SHP77 (cell line): ENCODE measurements at places on chromosomes 12 and 14.

- no peak for DNase-seq
Observed at GRCh38 chr12:42910656-42911055, 321.1 kb upstream of the PRICKLE1 start.

- DNase-seq, result no peak
Observed at GRCh38 chr14:88553886-88554456, 836 bp downstream of the PTPN21 start.

- no peak for DNase-seq
Observed at GRCh38 chr12:110269622-110270124, 11.4 kb upstream of the ATP2A2 start.

DNA sequence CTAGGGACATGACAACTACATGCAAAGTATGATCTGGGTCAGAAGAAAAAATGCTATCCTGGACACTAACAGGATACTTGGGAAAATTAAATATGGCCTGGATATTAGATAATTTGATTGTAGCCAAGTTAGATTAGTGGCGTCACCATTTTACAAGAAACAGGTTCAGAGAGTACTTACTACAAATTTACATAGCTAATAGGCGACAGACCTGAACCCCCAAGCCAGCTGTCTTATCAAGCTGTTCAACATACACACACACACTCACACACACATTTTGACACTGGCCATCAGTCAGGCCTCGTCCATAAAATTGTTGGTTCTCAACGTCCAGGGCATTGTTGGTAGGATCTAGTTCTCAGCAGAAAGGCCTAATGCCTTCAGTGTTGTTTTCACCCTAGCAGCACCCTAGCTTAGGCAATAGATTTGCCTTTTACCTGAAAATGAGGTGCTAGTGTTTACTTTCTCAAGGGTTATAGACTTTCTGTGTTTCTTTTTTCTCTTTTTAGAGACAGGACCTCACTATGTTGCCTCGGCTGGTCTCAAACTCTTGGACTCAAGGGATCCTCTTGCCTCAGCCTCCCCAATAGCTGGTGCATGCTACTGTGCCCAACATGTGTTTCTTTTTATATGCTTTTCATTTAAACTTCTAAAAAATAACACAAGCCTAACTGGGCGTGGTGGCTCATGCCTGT lies 3.3 kb upstream of the C14orf93 start:
- DNase-seq, result no peak

DNA sequence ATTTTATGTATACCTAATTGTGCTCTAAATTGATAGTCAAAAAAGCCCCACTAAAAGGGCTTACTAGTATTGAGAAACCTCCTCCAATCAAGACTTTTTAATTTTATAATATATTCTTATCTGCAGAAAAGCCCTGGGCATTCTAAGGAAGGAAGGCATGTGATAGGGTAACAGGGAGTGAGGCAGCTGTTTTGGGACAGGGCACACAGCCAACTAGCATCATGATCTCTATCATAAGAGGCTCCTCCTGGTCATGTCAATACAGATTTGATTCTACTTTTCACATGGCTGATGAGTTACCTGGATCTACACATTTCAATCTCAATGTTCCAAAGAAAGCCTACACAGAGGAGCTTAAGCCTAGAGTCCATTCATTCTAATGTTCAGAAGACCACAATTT lies 9.1 kb downstream of the ADAM20 start:
- DNase-seq, result peak; percentile 2

DNA sequence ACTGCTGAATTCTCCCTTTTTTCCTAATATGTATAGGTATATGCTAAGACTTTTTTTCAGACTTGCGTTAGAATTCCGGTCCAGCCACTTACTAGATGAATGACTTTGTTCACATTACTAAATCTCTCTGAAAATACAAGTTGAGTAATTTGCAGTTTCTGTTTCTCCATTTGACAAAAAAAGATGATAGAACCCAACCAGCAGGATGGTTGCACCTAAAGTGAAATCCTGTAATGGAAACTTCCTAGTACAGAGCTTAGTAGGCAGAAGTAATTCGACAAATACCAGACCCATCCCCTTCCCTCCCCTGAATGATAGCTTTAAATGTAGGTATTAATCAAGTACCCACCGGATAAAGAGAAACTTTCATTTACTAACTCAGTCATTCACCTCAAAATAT lies 113.6 kb upstream of the RAP1B start:
- DNase-seq, result no peak

GRCh38 chr12:107284692-107285091 lies 191.3 kb upstream of the CRY1 start:
- DNase-seq, result no peak

DNA sequence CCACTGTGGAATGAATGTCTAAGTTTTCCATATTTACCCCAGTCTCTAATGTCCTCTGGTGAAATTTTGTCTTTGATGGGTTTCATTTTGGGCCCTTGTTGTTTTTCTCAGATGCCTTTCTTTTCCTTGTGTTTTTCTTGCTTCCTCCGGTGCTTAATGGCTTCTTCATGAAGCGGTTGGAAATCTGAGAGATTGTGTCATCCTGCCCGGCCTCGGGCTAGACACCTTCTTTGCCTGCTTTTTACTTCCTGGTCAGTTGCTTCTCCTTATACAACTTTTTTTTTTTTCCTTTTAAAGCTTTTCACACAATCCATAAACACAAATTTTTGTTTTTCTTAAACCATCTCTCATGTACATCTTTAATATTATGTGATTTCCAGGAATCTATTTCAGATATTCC lies 7.1 kb downstream of the ETV6 start:
- DNase-seq, result no peak

DNA sequence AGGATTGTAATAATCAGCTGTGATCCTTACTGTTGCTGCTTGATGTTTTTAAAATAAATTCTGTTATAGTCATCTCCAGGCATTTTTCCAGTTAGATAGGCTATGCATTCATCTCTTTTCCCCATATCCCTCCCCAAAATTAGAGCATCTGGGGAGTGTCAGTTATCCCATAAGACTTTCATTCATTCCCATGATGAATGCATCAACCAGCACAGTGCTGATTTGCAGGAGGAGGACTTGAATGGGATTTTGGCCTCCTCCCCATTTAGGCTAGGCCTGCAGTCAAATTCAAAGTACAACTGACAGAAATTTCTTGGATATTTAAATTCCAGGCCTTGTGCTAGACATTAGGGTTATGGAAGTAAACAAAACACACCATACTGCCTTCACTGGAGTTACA lies 99.8 kb downstream of the AEBP2 start:
- no peak for DNase-seq

GRCh38 chr12:100646896-100647295 lies 73.4 kb downstream of the GAS2L3 start:
- DNase-seq, result no peak

GRCh38 chr14:99515301-99516155 lies 34.3 kb downstream of the CCNK start:
- DNase-seq, result no peak

GRCh38 chr12:131093971-131094830 lies 140.5 kb downstream of the ADGRD1 start:
- DNase-seq, result no peak

- no peak for DNase-seq
Observed at GRCh38 chr12:42571327-42572009, 18.1 kb downstream of the PRICKLE1 start.

- no peak for DNase-seq
Observed at GRCh38 chr14:104352493-104353220, 214.3 kb downstream of the KIF26A start.

GRCh38 chr12:3684449-3685051 lies 68.4 kb downstream of the CRACR2A start:
- no peak for DNase-seq

DNA sequence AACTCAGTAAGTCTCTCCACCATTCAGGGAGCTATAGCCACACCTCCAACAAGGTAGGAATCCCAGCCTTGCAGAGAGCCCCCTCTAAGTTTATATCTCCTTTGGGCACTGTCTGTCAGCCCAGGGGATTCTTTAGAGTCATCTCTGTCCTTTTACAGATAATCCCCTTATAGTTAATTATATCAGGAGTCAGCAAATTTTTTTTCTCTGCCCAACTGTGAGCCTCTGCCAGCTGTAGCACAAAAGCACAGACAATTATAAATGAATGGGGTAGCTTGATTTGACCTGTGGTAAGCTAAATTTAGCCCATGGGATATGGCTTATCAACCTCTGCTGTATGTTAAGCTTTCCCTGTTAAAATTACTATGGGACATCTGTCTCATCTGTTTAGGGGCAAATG lies 8.3 kb downstream of the CEP128 start:
- DNase-seq, result no peak

DNA sequence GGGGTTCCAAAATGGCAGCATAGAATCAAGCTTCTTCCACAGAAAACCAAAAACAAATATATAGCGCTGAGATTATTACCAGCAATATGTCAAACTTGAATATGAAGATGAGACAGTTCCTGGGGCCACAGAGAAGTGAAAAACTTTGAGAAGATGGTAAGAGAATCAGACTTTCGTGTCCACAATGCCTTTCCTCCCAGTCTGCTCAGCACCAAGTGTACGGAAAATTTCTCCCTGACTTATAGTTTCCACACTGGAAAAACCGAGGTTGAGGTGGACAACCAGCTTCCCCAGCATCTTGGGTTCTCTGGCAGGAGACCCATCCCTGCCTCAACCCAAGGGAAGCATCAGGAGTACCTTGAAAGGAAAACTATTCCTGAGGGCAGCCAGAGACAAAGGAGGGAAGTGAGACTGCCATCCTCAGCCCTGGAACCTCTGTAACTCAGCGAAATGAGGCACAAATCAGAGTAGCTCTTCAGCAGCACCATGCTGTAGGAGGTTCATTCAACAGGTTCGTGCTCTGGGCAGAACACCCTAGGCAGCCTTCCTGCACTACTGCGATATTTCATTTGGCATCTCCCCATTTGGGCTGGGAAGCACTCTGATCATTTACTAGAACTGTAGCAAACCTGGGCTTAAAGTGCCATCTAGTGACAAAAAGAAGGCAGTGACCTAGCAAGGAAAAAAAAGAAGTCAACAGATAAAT lies 52.4 kb upstream of the CAPRIN2 start:
- DNase-seq, result peak; percentile 88

DNA sequence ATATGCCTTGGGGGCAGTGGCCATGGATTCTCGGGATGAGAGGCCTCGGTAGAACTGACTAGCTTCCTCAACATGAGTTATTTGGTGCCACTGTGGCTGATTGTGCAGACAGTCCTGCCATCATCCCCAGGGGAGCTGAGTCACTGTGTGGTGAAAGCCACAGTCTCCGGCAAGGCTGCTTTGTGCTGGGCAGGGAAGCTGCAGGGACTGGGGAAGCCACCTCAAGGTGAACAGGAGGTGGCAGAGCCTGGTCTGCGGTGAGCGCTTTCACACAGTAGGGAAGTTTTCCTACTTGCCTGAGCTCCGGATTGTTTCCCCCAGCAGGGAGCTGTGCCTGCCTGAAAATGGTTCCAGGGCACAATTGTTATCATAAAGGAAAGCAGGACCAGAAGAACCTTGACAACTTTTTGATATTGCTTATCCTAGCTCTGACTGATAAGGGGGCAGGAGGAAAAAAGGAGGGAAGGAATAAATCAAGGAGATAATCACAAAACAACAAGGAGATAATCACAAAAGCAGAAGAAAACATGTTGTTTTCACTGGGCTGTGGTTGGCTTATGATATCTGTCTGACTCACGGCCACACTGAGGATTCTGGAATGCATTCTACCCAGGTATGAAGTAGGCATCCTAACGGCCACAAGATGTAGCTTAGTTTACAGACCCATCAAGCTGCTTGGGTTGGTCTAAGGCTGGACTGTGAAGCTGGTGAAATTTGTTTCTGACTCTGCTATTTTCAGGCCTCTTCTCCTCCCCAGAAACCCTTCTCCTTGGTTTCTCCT lies 32.2 kb upstream of the GNG2 start:
- DNase-seq, result no peak

DNA sequence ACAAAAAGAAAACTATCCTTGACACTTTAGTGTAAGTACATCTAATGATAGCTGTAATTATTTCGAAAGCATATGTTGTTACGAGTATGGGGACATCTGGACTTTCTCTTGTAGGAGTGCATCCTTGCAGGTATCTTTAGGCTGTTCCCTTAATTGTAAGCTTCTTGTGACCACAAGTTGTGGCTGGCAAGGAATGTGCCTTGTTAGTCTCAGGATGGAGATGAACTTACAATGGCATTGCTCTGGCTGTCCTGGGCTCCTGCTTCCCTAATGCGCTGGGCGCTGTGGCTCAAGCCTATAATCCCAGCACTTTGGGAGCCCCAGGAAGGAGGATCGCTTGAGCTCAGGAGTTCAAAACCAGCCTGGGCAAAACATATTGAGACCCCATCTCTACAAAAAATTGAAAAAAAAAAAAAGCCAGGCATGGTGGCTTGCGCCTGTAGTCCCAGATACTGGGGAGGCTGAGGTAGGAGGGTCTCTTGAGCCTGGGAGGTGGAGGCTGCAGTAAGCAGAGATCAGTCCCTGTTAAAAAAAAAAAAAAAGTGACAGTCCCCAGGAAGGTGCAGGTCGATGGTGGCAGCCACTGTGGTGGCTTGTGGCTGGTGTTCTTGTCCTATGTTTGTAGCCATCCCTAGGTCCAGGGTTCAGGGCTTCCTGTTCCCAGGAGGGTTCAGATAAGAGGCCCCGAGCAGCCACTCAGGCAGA lies 23.7 kb upstream of the PPP1R13B start:
- no peak for DNase-seq

- DNase-seq, result no peak
Observed at GRCh38 chr14:98952593-98953350, 319.2 kb downstream of the BCL11B start.

DNA sequence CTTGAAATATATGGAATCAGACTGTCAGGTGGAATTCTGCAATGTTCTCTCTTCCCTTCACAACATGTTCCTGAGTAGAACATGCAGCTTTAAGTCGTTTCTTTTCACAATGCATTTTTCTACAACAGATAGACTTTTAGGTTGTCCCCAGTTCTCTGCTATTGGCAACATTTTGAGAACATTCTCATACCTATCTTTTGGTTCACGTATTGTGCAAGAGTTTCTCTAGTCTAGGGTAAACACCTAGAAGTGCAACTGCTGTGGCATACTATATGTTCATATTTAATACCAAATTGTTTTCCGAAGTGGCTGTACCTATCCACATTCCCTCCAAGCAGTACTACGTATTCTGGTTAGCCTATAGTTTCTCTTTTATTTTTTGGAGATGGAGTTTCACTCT lies 32.1 kb downstream of the PPTC7 start:
- DNase-seq, result no peak

- DNase-seq, result no peak
Observed at GRCh38 chr14:58813745-58814144, 176.0 kb downstream of the DACT1 start.

- DNase-seq, result no peak
Observed at GRCh38 chr12:45674181-45674977, 55.1 kb upstream of the ARID2 start.

- no peak for DNase-seq
Observed at GRCh38 chr14:99597911-99598600, 6.0 kb downstream of the CCDC85C start.

DNA sequence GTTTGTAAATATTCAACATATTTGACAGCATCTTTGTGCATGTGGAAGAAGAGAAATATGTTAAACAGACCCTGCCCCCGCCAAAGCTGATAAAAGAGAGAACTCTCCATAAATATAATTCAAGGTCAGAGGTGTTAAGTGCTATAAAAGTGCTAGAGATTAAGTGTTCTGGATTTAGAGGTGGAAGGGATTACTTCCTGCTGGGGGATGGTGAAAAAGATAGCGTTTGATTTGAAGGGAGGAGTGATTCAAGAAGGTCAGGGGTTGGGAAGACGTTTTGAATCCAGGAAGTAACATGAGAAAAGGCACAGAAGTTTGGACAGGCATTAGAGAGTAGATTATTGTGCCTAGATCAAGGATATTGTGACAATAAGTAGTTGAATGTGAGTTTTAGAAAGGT lies 30.2 kb downstream of the RIC8B start:
- no peak for DNase-seq

- DNase-seq, result no peak
Observed at GRCh38 chr12:6471989-6472360, 1.5 kb upstream of the VAMP1 start.

- no peak for DNase-seq
Observed at GRCh38 chr14:74980398-74980730, 22.4 kb upstream of the EIF2B2 start.
